H4 (cell line): ENCODE measurements at places on chromosomes 2 and 18.

GRCh38 chr2:78839259-78839658, 186.2 kb upstream of the REG3G start:
- DNase-seq = no peak

- DNase-seq = no peak
Measured at GRCh38 chr2:240639566-240639965, 14.3 kb downstream of the GPR35 start.

- DNase-seq = no peak
Measured at GRCh38 chr2:226474131-226474530, 325.5 kb downstream of the IRS1 start.

DNA sequence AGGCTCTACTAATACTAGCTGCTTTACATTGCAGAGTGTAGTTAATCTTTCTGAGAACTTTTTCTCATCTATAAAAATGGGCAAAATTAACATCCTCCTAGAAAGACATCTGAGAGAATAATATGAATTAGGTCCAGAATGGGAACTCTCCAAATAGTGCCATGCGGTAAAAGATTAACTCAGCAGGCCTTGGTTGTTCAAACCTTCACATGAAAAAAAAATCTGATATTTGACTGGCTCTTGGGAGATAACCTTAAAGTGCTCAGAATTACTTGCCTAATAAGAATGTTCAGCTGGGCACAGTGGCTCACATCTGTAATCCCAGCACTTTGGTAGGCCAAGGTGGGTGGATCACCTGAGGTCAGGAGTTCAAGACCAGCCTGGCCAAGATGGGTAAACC, 5.5 kb upstream of the CXXC1 start:
- no peak for DNase-seq

DNA sequence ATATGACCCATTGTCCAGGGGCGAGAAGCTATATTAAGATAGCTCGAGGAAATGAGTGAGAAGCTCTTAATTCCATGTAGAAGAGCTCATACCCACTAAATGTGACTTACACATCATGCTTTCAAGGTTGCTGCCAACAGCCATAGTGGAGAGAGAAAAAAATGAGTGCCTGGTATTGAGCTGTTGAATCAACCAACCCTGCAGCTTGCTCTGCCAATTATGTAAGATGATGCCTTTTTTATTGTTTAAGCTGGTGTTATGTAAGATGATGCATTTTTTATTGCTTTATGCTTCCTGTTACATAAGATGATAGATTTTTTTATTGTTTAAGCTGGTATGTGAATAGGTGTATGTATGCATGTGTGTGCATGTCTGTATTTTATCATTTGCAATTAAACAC, 228.2 kb downstream of the CCDC178 start:
- DNase-seq = no peak

DNA sequence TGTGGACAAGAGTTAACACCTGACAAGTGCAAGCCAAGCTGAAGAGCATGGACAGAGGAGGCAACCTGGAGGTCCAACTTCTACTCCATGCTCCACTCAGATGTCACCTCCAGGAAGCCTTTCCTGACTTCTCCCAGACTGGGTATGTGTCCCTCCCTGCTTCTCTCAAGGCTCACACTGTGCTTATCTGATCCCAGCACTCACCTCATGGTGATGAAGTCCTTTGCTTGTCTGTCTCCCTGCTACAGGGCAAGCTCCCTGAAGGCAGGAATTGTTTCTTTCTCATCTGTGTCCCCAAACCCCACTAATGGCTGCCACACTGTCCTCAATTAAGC, 2.7 kb upstream of the SLC30A3 start:
- no peak for DNase-seq

DNA sequence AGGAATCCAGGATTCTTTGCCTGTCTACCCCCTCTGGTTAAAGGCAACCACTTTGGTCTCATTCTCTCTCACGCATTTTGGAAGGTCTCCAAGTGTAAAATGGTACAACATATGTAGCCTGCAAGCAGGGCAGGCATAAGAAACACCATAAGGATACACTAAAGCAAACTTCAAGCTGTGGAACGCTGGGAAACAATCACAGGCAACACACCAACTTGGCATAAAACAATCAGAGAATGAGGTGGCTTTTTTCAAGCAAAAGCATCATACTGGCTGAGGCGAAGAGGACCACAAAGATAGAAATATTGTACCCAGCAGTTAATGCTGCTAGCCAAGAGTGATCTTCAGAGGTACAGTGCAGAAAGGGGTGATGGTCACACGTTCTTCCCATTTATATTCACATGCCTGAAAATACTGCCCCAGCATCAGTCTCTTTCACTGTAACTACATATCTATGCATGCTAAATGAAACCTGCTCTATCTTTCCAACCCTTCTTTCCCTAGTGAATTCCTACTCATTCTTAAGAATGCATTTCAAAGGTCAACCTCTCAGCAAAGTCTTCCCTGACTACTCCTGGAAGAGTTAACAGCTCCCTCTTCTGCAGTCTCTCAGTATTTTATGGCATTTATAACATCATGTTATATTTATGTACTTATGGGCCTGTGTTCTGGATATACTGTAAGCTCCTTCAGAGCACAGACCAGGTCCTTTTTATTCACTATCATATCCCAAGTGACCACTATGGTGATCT, 71.9 kb upstream of the GALNT5 start:
- DNase-seq = no peak

DNA sequence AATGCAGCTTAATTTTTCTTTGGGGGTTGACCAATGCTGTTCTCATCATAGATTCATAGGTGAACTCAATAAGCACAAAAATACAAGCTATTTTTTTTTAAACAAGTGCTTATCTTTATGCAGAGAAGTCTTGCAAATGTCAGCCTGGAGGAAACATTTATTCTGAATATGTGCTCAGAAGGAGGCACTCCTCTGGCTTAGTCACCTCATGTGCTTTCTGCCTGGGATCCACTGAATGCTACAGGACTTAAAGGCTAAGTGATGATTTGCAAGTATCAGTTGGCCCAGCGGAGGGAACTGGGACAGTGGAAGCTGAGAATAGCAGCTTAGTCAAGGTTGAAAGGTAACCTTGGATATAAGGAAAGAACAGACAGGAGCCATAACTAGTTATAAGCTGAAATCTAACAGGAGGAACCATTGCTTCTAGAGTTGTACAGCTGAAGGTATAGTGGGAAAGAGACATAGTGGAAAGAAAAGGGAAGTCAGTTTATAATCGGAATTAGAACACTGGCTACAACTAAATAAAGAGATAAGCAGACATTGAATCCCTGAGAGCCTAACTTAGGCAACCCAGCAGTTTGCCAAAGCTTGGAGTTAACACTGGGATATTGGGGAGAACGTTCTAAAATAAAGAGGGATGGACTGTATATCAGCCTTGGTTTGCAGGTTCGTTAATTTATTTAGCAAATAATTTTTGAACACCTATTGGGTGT, 488.7 kb downstream of the SUCLG1 start:
- no peak for DNase-seq

- no peak for DNase-seq
Measured at GRCh38 chr18:22912835-22913234, 20.3 kb upstream of the RBBP8 start.
